ENCODE measurements at places on chromosomes 13 and 19.
A peak's percentile ranks its signal among the peaks of the same experiment; 100 is the strongest.

- H3K4me1 ChIP-seq, result peaks cover 9% of the 10 kb centered on the region
- H3K27ac ChIP-seq, result no peak overlapping the region
- H3K4me3 ChIP-seq, result no peak overlapping the region
- peaks cover 7% of the 10 kb centered on the region for H3K36me3 ChIP-seq
Observed at GRCh38 chr19:38206928-38207327, 17.1 kb downstream of the DPF1 start.

- no peaks in the 10 kb centered on the region for H3K27me3 ChIP-seq
- H3K4me3 ChIP-seq, result no peak overlapping the region
- H3K36me3 ChIP-seq, result peaks cover 57% of the 10 kb centered on the region
- DNase-seq, result peak; percentile 26
- peaks cover 39% of the 10 kb centered on the region for H3K4me1 ChIP-seq
Observed at GRCh38 chr13:99526549-99526948, 25.3 kb downstream of the TM9SF2 start.

DNA sequence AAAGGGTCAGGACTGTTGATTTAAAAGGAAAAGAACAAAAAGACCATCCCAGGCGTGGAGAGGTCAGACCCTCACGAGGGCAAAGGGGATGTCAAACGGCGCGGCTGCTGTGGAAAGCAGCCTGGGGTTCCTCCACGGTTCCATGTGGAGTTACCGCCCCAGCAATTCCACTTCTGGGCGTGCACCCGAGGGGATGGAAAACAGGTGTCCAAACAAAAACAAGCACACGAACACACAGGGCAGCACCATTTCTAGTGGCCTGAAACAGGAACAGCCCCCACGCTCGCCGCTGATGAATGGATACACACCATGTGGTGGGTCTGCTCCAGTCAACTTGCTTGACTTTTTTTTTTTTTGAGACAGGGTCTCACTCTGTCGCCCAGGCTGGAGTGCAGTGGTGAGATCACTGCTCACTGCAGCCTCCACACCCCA lies 11.2 kb downstream of the AP3D1 start:
- H3K4me3 ChIP-seq, result no peak overlapping the region
- no peak for DNase-seq
- no peak overlapping the region for H3K27ac ChIP-seq
- H3K27me3 ChIP-seq, result no peaks in the 10 kb centered on the region
- peaks cover 1% of the 10 kb centered on the region for H3K36me3 ChIP-seq
- H3K4me1 ChIP-seq, result peaks cover 10% of the 10 kb centered on the region

- H3K36me3 ChIP-seq, result no peaks in the 10 kb centered on the region
- no peak overlapping the region for H3K27ac ChIP-seq
- no peaks in the 10 kb centered on the region for H3K27me3 ChIP-seq
- no peaks in the 10 kb centered on the region for H3K4me1 ChIP-seq
- DNase-seq, result no peak
Observed at GRCh38 chr13:65677906-65678305, 1552.2 kb downstream of the PCDH9 start.

DNA sequence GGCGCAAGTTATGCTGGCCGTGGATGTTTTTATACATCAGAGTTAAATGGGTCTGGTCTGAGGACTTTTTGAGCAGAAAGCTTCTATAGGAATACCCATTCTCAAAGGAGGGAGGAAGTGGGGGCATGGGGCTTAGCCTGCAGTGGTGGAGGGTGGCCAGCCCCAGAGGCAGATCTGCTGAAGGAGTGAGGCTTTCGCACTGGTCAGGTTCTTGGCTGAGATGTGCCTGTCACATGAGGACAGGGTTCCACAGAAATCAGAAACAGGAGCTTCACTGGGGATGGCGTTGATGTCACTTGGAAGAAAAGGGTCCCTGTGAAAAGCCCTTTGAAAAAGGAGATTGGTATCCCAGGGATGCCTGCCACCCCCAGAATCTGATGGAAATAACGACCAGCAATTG lies 100.7 kb upstream of the MCF2L start:
- peaks cover 13% of the 10 kb centered on the region for H3K4me1 ChIP-seq
- H3K36me3 ChIP-seq, result peaks cover 22% of the 10 kb centered on the region
- H3K4me3 ChIP-seq, result no peak overlapping the region
- no peaks in the 10 kb centered on the region for H3K27me3 ChIP-seq
- no peak overlapping the region for H3K27ac ChIP-seq

DNA sequence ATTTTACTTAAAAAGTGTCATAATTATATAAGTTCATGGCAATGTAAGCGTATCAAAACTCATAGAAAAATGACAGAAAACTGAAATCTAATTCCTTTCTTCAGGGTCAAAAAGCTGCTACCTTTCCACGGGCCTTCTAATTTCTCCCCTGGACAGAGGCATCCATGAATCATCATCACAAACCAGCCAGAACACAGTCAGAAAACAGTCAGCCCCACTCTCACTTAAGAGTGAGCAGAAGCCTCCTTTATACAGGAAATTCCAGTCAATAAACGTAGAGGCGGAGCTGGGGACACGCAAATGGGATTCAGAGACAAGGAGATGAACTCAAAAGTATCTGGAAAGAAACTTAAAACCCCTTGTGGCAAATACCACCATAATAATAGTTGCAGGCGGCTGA lies 54.2 kb upstream of the ABCC4 start:
- H3K27me3 ChIP-seq, result no peaks in the 10 kb centered on the region
- H3K4me3 ChIP-seq, result no peak overlapping the region
- no peak for DNase-seq
- no peaks in the 10 kb centered on the region for H3K4me1 ChIP-seq
- no peaks in the 10 kb centered on the region for H3K36me3 ChIP-seq
- H3K27ac ChIP-seq, result no peak overlapping the region

- no peak for DNase-seq
- peaks cover 7% of the 10 kb centered on the region for H3K36me3 ChIP-seq
- no peaks in the 10 kb centered on the region for H3K4me1 ChIP-seq
Observed at GRCh38 chr19:46447824-46448223, 19.1 kb upstream of the PNMA8C start.

GRCh38 chr19:48945415-48945814 lies 9.3 kb upstream of the BAX start:
- no peak for DNase-seq
- no peak overlapping the region for H3K27ac ChIP-seq
- peaks cover 4% of the 10 kb centered on the region for H3K36me3 ChIP-seq
- no peaks in the 10 kb centered on the region for H3K4me1 ChIP-seq

GRCh38 chr13:109880371-109881346 lies 94.3 kb upstream of the IRS2 start:
- H3K27me3 ChIP-seq, result peaks cover 9% of the 10 kb centered on the region
- H3K4me1 ChIP-seq, result no peaks in the 10 kb centered on the region
- no peak overlapping the region for H3K27ac ChIP-seq
- H3K4me3 ChIP-seq, result no peak overlapping the region

GRCh38 chr13:79084802-79085424 lies 321.1 kb downstream of the RBM26 start:
- no peaks in the 10 kb centered on the region for H3K4me1 ChIP-seq
- H3K36me3 ChIP-seq, result no peaks in the 10 kb centered on the region
- H3K4me3 ChIP-seq, result no peak overlapping the region
- no peak for DNase-seq
